Fibroblast of gingiva (primary cell): ENCODE measurements at places on chromosomes 2 and 18.

DNA sequence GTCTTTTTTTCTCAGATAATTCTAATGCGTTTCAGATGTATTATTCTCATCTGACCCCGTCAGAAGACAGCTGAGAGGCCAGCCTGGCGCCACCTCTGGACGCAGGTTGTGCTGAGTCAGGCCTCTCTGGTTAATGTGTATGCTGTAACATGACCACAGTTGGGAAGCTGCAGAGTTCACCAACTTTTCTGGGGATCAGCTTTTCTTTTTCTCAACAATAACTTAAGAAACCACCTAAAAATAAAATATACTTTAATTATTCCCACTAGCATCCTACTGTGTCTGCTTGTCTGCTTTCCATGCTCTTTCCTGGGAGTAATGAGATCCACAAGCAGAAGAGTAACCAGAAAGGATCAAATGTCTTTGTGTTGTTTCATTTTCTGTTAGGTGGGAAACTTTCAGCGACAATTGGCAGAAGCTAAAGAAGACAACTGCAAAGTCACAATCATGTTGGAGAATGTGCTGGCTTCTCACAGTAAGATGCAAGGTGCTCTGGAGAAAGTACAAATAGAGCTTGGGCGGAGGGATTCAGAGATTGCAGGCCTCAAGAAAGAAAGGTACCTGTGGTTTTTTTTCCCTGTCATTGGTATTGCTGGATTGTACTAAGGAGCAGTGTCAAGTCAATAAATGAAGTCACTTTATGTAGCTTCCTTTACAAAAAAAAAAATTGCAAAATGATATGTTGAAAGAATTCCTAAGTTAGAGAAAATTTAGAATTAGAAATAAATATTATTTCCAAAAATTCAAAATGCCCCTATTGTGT is 79.8 kb downstream of the CCDC150 start:
- peak; percentile 86 for DNase-seq

DNA sequence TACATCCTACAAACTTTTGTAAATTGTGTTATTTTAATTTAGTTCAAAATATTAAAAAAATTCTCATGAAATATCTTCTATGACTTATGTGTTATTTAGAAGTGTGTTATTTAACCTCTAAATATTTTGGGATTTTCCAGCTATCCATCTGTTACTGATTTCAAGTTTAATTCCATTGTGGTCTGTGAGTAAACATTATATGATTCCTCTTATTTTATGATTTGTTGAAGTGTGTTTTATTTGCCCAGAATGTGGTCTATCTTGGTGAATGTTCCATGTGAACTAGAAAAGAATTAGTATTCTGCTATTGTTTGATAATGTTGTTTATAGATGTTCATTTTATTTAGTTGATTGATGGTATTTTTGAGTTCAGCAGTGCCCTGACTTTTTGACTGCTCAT is 136.0 kb downstream of the ZNF804A start:
- DNase-seq, result no peak

- no peak for DNase-seq
These were observed 84.4 kb upstream of the YWHAQ start for GRCh38 chr2:9715238-9715637.

GRCh38 chr18:79640064-79640672 is 39.4 kb upstream of the CTDP1 start:
- no peak for DNase-seq

- no peak for DNase-seq
These were observed 165.4 kb downstream of the CAPN13 start for GRCh38 chr2:30641765-30642345.

- DNase-seq, result no peak
These were observed 36.5 kb downstream of the CNGA3 start for GRCh38 chr2:98382739-98383138.

- peak; percentile 11 for DNase-seq
These were observed 68.6 kb upstream of the MAL start for GRCh38 chr2:94956797-94957391.

DNA sequence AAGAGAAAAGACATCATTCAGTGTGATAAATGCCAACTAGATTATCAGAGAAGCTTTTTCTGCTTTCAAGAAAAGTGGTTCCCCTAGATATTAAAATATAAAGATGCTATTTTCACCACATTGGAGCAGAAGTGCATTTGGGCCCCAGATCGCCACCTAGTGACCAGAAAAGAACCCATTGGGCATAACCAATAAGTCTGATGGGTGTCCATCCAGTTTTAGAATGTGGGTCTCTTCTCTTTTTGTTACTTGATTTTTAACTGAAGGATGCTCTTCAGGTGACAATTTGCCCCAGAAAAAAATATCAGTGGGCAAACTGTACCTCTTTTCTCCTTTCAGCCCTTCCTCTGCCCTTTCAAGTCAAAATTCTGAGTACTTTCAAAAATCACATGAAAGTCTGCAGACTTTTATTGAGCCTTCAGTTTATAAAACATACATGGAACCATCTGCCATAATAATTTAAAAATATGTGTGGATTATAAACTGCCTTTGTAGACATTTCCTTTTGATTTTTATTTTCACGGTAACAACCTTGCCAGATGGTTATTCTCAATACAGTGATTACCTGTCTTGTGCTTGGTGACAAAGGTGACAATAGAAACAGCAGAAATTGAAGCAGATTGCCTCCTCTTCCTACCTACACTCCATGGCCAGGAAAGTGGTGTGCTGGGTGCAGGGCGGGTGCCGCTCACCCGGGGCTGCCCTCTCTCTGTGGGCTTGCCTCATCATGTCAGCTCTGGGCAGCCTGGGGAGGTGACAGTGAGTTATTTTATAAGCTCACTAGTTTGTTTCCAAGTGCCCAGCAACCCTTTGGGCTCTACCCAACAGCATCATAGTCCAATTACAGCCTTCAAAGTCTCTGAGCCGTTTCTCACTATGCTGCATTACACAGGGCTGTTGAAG is 124.5 kb downstream of the DCDC2C start:
- DNase-seq, result no peak

GRCh38 chr2:232455426-232456255 is at the start of gene ALPI:
Gene ALPI (plus strand): TSS chr2:232456153. CDS start chr2:232456200, 47 bp downstream.
- DNase-seq, result no peak

- no peak for DNase-seq
These were observed 245.2 kb upstream of the GULP1 start for GRCh38 chr2:188046437-188046836.

- DNase-seq, result no peak
These were observed 82.8 kb downstream of the INHBB start for GRCh38 chr2:120428748-120429147.

GRCh38 chr2:120332384-120332783 is 13.6 kb upstream of the INHBB start:
- DNase-seq, result no peak

- no peak for DNase-seq
These were observed 126.7 kb downstream of the STK39 start for GRCh38 chr2:168120730-168121129.

GRCh38 chr18:564708-565561 is 15.2 kb upstream of the CETN1 start:
- no peak for DNase-seq

- DNase-seq, result no peak
These were observed 258.6 kb downstream of the RBM43 start for GRCh38 chr2:151002959-151003600.

- DNase-seq, result no peak
These were observed 38.3 kb upstream of the PTPN4 start for GRCh38 chr2:119721462-119721861.

GRCh38 chr2:223047260-223047761 is 4.7 kb upstream of the KCNE4 start:
- peak; percentile 70 for DNase-seq

DNA sequence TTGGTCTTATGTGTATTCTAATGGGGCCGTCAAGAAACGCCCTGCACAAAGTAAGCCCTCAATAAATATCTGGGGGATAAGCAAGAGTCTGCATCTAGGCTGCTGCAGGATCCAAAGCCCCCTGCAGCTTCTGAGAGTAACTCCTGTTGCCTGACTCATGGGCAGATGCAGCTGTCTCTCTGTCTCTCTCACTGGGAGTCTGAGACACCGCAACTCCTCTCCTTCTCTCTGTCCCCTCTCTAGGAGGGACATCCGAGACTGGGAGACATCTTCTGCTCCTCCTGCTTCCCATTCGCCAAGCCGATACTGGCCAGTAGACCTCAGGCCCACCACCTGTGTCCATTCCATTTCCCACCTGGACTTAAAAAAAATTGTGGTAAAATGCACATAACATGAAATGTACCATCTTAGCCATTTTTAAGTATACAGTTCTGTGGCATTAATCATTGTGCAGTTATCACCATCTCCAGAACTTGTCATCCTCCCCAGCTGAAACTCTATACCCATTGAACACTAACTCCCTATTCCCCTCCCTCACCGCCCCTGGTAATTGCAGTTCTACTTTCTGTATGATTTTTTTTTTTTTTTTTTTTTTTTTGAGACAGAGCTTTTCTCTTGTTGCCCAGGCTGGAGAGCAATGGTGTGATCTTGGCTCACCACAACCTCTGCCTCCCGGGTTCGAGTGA is 20.1 kb downstream of the DYSF start:
- DNase-seq, result no peak

- peak; percentile 65 for DNase-seq
These were observed 141.5 kb upstream of the FIGN start for GRCh38 chr2:163877316-163877715.

- no peak for DNase-seq
These were observed 7.1 kb downstream of the RNF125 start for GRCh38 chr18:32025744-32026143.

GRCh38 chr2:146221826-146222225 is 1623.0 kb upstream of the ACVR2A start:
- no peak for DNase-seq

GRCh38 chr2:15084826-15085489 is 452.4 kb downstream of the LRATD1 start:
- DNase-seq, result no peak

DNA sequence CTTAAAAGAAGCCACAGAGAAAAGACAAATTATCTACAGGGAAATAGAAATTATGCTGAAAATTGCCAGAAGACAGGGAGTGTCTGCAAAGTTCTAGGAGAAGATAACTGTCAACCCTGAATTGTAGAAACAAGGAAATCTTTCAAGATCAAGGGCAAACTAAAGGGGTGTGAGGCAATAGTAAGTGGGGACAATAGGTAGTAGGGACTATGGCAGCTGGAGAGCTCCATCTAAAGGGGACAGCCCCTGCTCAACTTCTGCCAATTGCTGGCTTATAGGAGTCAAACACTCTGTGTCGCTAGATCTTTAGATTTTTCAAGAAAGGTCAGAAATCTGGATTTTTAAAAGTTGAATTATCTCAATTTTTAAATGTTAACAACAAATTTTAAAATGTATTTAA is 10.1 kb upstream of the ST3GAL5 start:
- DNase-seq, result no peak

DNA sequence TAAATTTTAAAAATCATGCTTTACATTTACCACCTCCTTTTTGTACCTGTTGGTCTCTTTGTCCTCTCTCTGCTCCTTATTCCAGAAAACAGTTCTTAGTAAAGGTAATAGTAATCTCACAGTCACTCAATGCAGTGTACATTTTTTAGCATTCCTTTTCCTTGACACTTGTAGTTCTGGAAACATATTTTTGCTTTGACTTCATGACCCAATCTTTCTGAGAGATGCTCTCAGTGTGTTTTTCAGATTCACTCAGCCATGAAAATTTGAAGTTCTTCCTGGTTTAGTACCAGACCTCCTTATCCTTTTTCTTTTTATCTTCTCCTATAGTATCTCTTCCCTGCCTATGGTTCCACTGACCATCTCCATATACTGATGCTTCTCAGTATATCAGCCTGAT is 747.5 kb upstream of the ZEB2 start:
- no peak for DNase-seq

DNA sequence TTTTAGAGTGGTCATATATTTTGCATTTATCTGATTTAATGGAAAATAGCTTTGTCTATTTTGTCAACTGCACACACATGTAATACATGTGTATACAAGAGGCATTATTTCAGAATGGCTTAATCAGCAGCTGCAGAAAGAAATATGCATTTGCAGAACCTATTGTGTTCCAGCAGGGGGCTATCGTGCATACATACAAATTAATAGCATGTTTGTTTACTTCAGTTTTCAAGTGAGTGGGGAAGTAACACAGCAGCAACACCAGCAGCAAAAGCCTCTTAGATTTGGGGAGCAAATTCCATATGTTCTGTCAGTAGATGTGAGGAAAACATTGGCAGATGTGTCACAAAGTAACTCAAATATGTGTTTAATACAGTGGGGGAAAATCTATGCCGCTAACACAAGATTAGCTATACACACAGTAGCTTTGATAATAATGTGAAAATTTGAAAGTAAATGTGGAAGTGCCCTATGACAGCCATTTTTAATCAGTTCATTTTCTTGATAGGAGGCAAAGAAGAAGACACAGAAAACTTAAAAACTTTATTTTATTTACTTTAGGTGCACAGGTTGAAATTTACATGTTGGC is 218.1 kb downstream of the WDR7 start:
- peak; percentile 70 for DNase-seq

DNA sequence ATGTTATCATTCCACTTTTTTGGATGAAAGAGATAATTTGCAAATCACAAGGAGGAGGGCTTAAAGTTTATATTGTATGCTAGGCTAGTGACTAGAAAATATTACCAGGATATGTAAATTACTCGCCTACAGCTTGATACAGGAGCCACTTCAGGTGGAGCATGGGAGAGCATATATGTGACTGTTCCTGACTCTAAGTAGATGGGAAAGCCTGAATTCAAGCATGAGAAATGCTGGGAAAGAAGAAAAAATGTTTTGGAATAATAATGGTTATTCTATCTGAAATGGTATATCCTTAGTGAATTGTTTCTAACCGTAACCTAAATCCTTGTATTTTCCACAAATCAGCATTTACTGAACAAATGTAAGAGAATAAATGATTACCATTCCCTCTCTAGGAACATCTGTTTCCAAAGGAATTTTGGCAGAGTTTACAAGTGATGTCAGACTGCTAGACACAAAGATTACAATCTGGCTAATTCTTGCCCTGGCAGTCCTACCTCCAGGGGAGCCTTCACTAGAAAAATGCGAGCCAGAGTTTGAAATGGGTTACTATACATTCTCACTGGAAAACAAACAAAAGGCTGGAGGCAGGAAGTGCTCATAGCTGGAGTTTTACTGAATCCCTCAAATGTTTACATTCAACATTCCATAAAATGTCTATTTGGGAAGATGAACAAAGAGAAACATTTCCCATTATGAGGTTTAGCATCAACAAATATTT is 129.4 kb upstream of the MAPRE2 start:
- DNase-seq, result peak; percentile 84

- DNase-seq, result no peak
These were observed 2.1 kb downstream of the RHOB start for GRCh38 chr2:20448977-20449306.

GRCh38 chr2:88110830-88111229 is 17.0 kb downstream of the FABP1 start:
- no peak for DNase-seq

DNA sequence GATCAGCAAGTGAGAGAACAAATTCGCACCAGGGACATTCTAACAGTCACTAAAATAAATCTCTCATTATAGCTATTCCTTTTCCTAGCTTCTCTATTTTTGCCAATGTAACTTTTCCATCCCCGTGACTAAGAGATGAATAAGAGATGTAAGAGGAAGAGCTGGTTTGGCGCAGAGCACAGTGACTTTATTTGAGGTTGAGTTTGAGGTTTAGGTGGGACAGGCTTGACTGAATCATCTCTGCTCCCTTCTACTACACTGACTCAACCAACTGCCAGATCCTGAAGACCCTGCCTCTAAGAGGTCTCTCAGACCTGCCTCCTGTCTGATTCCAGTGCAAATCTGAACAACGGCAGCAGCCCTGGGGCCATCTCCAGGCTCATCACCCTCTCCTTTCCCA is 28.0 kb downstream of the RFX8 start:
- peak; percentile 39 for DNase-seq

GRCh38 chr18:44500808-44501610 is 179.7 kb upstream of the SETBP1 start:
- no peak for DNase-seq
